ENCODE measurements at places on chromosomes 1 and 21.

DNA sequence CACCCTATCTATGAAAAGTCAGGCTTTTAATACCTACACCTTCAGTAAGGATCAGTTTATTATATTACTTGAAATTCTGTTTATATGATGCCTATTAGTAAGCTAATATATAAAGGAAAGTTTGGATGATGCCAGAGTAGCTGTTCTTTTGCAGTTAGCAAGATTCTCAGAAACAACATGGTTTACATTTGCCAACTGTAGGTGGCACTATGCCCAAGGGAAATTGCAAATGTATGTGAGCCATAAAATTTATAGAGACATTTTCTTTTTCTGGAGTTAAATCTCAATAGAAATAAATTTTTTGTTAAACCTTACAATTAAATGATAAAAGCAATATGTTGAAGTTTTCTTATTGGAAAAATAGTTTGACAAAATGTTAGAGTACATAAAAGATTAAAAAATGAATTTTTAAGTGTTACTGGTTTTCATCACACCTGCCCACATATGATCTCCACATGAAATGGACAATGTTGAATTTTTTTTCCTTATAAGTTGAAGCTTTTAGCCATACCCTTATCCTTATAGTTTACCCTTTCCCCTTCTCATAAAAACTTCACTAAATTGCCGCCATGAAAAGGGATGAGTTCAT lies 32.1 kb upstream of the EPHX4 start:
- DNase-seq: peak; percentile 23

- DNase-seq: no peak
Measured at GRCh38 chr1:67604778-67605177, 80.2 kb upstream of the GADD45A start.

DNA sequence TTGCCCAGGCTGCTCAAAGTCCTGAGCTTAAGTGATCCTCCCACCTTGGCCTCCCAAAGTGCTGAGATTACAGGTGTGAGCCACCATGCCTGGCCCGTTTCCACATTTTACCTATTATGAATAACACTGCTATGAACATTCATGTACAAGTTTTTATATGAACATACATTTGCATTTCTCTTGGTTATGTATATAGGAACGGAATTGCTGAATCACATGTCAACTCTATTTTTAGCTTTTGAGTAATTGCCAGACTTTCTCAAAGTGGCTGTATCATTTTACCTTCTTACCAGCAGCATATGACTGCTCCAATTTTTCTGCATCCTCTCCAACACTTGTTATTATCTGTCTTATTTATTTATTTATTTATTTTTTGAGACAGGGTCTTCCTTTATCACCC lies 2.7 kb downstream of the SPATA21 start:
- DNase-seq: no peak

DNA sequence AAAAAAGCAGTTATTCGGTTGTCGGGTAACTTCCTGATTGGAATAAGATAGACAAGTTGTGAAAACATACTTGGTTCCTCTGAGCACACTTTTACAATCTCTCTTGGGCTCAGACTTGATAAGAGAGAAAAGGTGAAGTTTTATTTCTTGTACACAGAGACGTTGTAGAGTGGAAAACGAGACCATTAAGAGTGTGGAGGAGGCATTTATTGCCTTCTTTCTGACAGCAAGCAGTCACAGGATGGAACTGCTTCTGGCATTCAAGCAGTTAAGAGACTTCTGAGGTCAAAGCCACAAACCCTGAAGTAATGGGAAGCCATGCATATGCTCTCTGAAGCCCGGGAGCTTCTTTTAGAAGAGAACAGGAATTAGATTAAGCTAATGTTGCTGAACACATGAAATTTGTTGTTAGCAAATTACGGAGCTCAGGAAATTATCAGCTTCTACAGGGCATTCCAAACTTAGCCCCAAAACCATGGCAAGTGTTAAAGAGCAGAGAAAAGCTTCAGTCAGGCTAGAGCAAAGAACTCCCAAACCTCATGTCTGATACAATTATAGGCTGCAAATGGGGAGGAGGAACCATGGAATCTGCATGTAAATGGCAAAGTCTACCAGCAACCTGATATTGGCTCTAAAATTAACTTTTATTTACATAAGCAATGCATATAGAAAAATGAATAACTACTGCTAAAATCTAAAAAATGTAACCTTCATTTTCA lies 26.0 kb downstream of the S1PR1 start:
- DNase-seq: no peak

GRCh38 chr1:96308314-96308713 lies 413.3 kb upstream of the PTBP2 start:
- no peak for DNase-seq

DNA sequence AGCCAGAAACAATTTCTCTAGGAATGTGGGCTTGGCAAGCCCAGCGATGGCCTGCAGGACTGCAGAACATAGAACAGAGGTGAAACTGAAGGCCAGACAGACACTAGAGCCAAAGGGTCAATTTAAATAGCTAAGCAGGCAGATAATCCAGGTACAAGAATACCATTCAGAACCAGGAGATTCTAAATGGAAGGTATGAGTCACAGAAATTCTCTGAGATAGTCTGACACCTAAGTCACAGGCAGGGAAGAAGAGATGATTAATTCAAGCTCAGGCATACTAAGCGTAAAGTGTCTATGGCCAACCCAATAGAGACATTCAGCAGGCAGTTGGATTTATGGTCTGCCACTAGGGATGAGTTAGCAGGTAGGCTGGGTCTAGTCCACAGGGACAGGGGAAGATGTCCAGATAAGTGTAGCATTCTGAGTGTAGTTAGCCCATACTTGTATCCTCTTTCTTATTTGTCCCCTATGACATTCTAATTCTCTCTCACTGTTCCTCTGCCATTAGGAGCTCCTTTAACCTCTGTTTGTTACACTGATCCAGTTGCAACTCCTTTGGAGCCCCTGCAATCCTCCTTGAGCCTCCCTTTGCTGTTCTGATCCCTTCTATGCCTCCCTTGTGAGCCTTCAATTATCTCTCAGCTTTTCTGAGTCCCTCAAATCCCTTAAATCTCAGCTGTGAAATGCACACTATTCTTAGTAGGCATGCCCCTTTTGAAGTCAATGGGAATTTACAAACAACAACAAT lies 383.8 kb downstream of the LMO4 start:
- no peak for DNase-seq

DNA sequence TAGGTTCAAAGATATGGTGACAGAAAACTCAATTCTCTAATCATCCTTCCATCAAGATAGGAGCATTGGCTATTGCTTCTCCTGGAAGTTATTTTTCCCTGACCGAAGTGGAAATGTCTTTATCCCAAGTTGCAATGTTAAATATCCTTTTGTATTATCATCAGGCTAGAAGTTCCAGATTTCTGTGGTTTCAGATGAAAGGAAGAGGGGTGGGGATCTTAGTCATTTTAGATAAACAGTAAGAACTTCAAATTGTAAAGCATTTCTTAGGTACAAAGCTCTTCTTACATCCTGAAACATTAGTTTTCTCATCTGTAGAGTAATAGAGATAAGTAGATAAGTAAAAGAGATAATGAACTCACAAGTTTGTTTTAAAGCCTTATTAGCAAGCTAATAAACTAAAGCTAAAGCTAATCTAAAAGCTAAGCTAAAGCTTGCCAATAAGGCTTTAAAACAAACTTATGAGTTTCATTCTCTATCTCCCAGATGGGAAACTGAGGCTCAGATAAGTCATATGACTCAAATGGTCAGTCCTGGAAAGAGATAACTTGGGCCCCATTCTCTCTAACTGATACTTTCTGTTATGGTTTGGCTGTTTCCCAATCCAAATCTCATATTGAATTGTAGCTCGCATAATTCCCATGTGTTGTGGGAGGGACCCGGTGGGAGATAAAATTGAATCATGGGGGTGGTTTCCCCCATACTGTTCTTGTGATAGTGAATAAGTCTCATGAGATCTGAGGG lies 99.2 kb upstream of the KCNK2 start:
- no peak for DNase-seq

- no peak for DNase-seq
Measured at GRCh38 chr1:235703506-235703905, 53.9 kb upstream of the GNG4 start.

GRCh38 chr1:12607263-12607662 lies 10.7 kb downstream of the DHRS3 start:
- DNase-seq: no peak

- no peak for DNase-seq
Measured at GRCh38 chr1:245686006-245686405, 531.2 kb downstream of the KIF26B start.

- DNase-seq: no peak
Measured at GRCh38 chr21:32162727-32163320, 116.0 kb downstream of the MIS18A start.

DNA sequence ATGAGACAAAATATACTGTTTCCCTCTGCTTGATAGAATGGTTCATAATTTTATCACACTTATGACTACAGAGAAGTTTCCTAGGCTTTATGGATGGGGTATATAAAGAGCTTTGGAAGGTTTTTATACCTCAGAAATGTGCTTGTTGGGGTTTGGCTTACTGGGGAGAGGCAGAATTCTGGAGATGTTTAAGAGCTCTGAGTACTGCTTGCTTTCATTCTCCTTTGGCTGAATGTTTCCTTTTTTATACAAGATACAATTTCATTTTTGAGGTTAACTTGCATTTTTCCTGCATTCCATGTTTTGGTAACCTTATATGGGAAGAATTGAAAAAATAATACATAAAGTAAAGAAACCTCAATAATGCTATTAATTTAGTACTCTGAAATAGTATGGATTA lies 157.7 kb upstream of the COL11A1 start:
- DNase-seq: no peak

All from NCI-H2029 (cell line).